Esophagus squamous epithelium (tissue), 5 donors: ENCODE measurements at places on chromosomes 11 and 22.

DNA sequence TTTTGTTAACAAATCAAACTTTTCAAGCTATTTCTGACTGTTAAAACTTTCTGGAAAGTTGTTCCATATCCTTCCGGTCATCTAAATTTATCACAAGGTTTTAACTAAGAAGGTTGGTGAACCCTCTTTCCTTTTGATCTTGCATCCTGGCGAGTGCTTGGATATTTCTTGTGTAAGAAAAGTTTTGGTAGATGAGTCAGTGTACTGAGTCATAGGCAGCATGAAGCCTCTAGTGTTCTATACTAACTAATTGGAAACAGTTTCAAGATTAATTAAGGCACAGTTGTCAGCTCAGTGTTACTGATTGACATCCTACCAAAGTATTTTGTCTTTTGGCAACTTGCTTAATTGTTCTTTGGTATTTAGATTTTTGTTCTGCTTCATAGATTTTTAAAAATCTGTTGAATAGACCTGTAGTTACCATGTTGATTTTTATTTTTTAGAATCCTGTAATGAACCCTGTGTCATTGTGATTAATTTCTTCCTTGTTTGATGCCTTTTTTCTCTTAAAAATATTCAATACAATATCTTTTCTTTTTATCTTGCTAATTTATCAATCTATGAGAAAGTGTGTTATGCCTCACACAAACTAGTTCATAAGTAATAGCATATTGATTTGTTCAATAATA lies 38.0 kb downstream of the METTL15 start:
- no peak for DNase-seq

DNA sequence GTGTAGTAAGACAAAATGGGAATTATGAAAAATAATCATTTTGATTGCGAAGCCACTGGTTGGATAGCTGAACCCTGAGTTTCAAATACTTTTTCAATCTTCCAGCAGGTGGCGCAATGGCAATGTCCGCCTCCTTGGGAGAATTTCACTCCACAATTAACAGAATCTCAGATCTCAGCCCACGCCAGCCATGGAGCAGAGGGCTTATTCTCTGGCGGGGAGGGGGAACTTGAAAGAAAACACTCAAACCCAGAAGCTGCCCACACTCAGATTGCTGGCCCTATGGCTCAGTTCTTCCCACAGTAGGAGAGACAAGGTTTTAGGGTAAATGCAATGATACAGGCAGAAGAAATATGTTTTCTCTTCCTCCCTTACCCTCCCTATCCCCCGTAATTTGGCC lies 38.7 kb upstream of the RCN1 start:
- no peak for DNase-seq

DNA sequence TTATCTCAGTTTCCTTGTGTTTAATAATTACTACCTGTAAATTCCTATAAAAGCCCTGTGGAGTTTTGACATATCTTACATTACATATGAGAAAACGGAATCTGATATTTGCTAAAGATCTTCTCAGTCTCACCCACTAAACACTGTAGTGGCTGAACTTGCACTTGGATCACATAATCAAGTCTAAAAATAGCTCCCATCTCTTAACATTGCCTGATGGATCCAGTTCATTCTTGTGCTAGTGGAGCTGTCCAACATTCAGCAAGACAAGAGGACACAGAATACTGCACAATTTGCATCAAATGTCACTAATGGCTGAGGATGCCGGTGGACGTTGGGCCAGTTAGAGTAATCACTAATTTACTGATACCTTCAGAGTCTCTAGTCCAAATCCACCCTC lies 569.9 kb upstream of the ANO5 start:
- DNase-seq = no peak

- no peak for DNase-seq
Observed at GRCh38 chr22:19970479-19971275, 29.1 kb upstream of the TXNRD2 start.

GRCh38 chr11:65891219-65892136 lies 1.0 kb downstream of the CCDC85B start:
- DNase-seq = no peak

DNA sequence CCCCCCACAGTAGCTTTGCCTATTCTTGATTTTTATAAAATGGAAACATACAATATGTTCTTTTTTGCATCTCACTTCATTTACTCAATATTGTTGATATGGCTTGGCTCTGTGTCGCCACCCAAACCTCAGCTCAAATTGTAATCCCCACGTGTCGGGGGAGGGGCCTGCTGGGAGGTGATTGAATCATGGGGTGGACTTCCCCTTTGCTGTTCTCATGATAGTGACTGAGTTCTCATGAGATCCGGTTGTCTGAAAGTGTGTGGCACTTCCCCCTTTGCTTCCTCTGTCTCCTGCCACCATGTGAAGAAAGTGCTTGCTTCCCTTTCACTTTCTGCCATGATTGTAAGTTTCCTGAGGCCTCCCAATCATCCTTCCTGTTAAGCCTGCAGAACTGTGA lies 431.3 kb downstream of the MN1 start:
- DNase-seq = no peak

- DNase-seq = no peak
Observed at GRCh38 chr11:2519517-2519861, 74.7 kb downstream of the KCNQ1 start.

GRCh38 chr22:17960695-17961445 lies 63.5 kb downstream of the MICAL3 start:
- DNase-seq = no peak

DNA sequence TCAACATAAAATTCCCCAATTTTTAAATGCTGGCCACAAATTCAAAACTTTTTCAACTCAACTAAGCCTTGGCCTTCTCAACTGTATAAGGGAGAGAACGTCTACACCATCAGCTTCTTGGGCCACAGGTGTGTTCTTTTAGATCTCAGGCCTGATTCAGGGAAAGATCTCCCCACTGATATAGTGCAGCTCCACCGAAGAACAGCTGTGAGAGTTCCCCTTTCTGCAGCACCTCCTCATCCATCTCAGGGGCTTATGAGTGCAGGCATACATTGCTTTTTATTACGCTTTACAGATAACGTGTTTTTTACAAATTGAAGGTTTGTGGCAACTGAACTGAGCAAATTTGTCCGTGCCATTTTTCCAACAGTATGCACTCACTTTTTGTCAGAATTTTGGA lies 8.0 kb upstream of the CD82 start:
- no peak for DNase-seq

DNA sequence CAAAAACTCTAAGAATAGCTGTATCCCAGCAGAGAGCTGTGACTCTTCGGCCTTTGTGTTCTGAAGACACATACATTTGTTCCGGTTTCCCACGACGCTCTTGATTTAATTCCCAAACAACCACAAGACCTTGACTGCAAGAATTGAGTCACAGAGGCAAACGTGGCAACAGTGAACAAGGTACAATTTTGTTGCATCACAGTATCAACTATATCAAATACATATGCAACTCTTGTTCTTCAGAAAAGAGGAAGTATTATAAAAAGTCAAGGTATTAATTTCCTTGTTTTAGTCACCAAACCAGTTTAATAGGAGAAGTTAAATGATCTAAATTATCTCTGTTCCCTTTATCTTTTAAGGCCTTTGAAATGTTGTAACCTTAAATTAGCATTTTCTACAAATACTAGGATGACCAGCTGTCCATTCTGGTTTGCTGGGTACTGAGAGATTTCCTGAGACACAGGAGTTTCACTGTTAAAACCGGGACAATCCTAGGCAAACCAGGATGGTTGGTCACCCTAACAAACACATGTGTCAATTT lies 11.1 kb downstream of the HPS5 start:
- DNase-seq = no peak

DNA sequence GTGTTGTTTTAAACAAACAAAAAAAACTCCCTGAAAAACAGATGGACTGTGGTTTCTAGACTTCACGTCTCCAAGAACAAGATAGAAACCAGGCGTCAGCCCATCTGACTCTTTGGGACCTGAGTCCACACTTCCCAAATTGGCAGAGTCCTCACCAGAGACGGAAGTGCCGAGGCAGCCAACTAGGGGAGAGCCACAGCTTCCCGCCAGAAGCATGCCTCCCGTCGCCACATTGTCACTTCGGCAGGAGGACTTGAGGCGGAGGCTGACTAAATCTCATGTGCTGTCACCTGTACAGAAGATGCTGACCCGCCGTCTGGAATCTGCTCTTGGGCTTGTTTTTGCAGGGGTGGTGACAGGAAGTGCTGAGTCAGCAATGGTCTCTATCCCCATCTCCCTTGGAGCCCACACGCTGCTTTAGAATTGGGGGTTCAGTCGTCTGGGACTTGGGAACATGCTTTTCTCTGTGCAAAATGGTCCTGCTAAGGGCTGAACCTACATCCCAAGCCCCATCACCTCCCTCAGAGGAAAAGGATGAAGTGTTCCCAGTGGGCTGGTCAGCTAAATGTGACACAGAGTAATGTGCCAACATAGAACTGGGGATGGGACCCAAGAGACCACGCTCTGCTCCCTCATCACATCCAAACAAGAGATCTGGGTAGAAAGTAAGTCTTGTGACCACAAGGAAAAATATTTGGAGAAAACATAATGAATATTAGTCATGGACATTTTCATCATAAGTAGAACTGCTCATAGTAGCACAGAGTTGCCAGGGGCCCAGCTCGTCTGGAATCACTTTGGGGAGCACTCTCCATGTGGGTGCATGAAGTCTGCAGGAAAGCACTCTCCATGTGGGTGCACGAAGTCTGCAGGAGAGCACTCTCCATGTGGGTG lies 152.9 kb downstream of the SNX19 start:
- DNase-seq = no peak

DNA sequence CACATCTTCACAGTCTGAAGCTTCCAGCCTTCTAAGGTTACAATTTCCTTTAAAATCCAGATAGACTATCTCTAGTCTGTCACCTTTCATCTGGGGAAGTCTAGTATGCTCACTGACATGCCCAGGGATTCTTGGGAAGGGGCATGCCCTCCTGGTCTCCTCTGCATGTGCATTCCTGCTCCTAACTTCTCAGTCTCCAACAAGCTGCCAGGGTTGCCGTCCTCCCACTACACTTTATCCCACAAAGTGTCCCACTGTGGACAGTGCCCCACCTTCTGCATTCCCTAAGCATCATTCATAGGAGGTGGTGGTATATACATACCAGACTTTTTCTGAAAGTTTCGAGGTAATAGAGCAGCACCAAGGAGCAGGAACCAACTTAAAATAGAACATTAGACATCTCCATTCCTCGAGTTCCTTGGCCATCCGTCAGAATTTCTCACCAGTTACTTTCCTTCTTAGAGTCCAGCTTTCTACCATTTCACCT lies 28.7 kb downstream of the EIF3F start:
- DNase-seq = no peak

DNA sequence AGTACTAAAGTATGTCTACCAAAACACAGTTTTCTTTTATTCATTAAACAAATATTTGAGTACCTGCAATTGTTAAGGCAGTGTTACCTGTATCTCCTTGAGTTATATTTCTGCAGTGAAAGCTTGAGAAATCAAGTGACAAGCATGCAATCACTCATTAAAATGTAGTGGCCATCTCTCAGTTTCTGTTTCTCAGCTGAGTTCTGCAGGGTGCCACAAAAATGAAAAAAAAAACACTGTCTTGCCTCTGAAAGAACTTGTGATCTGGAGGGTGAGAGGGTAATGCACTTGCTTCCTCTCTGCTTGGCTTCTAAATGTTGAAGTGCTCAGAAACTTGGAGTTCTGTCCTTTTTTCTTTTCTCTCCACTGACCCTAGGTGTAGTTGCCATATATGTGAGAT lies 6.8 kb downstream of the QSER1 start:
- DNase-seq = no peak

GRCh38 chr11:62427630-62428233 lies 8.9 kb downstream of the SCGB1A1 start:
- no peak for DNase-seq

GRCh38 chr11:19519912-19520641 lies 192.6 kb upstream of the NAV2 start:
- DNase-seq = no peak

GRCh38 chr11:129308241-129308865 lies 67.3 kb upstream of the BARX2 start:
- DNase-seq = no peak

- DNase-seq = no peak
Observed at GRCh38 chr22:33350491-33350890, 292.3 kb upstream of the SYN3 start.

GRCh38 chr11:120977266-120978137 lies 46.4 kb upstream of the TBCEL start:
- no peak for DNase-seq

DNA sequence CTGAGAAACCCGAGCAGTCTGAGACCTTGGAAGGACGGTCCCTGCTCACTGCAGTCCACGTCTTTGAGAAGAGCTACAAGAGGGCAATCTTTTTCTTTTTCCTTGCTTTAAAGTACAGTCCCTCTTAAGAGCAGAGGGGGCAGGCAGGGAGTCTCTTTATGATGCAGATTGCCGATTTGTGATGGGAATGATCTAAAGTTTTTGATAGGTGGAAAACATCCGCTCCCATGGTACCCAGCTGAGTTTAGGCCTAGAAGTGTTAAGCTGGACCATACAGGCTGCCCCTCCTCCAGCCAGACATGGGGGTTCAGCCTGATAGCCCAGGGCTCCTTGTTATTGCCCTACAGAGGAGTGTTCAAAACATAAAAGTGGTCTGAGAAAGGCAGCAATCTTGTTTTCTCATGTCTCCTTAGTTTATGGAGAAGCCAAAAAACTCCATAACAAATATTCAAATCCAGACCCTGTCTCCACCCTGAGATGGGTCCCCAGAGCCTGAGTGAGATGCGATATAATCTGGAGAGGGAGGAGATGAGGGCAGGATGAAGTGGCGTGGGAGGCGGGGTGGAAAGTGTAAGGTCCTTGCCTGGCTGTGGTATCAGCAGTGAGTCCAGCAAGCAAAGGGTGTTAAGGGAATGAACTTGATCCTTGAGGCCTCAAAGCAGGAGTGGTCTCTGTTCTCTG lies 135.1 kb downstream of the FDX1 start:
- no peak for DNase-seq

GRCh38 chr11:95728790-95729189 lies 60.8 kb downstream of the FAM76B start:
- no peak for DNase-seq
